Osteoblast (primary cell): ENCODE measurements at places on chromosomes 16 and 17. TPM values are rescaled to one million over a fixed set of nuclear protein-coding genes. Genes with fewer than 3 reads are reported as not detected.
A peak's percentile ranks its signal among the peaks of the same experiment; 100 is the strongest.

Gene GRB7
- total RNA-seq, result under 0.01 and 0.29 TPM in 2 replicates

Gene HBA1
- not detected in 2 replicates for total RNA-seq

Gene ATP2A1
- 0.29 and 0.36 TPM in 2 replicates for total RNA-seq

Gene DCUN1D3
- 26.2 and 33.7 TPM in 2 replicates for total RNA-seq

Gene SNRNP25
- 9.4 and 14.5 TPM in 2 replicates for total RNA-seq

Gene GLIS2
- total RNA-seq, result 5.0 and 5.4 TPM in 2 replicates

Gene SLC5A10
- total RNA-seq, result not detected in 2 replicates

Gene ESRP2
- total RNA-seq, result under 0.01 TPM in 1 of 2 replicates, not detected in the other

Gene KRTAP2-3
- 0.29 TPM in 1 of 2 replicates, not detected in the other for total RNA-seq

Gene CES3
- total RNA-seq, result 0.29 TPM in 1 of 2 replicates, not detected in the other

Gene HOXB13
- total RNA-seq, result not detected in 2 replicates

- DNase-seq, result no peak
These were observed 29.4 kb downstream of the AP2B1 start for GRCh38 chr17:35616536-35616935.

GRCh38 chr17:38601539-38602351 lies 4.0 kb downstream of the SRCIN1 start:
- DNase-seq, result peak; percentile 90

DNA sequence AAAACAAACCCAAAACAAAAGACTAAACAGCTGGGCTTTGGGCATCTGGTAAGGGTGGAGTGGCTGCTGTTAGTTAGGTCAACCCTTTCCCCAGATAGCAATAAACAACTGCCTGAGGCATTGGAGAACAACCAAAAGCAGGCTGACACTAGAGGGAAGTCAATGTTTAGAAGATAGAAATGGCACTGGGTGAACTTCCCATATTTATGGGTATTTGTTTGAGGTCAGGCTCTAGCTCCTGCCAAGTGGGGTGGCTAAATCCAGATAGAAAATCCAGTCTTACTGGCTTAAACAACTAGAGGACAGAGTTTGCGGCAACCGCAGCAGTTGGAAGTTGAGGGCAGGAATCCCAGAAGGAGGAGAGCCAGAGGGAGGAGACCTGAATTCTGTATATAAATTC lies 79.4 kb downstream of the SDK2 start:
- no peak for DNase-seq

DNA sequence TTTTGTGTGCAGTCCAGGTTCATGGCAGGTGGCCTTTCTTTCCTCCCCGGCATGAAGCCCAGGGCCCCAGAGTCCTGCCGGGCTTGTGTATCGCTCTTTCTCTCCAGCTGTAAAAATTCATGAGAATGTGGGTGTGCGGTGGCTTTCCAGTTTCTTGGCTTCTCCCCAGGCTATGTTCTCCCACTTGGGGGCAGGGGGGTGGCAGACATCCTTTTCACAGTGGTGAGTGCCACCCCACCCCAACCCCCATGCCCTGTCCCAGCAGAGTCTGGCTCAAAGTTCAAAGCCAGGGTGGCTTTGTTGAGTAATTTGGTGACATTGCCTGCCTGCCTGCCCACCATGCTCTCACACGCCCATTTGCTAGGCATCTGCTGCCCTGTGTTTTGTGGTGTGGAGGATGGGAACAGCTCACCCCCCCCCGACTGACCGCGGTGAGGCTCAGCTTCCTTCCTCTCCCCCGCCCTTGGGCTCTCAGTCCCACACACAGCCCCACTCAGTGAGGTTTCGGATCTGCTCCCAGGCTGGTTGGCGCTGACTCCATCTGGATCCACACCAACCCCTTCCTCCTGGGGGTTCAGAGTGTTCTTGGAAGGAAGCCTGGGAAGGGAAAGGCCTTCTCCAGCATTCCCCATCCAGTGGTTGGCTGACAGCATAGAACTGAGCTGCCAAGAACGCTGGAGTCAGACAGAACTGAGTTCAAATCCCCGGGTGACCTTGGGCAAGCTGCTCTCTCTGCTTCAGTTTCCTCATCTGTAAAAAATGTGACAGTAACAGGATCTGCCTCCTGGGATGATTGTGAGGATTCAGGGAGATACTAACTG lies 36.0 kb downstream of the CHD9 start:
- DNase-seq, result peak; percentile 80

DNA sequence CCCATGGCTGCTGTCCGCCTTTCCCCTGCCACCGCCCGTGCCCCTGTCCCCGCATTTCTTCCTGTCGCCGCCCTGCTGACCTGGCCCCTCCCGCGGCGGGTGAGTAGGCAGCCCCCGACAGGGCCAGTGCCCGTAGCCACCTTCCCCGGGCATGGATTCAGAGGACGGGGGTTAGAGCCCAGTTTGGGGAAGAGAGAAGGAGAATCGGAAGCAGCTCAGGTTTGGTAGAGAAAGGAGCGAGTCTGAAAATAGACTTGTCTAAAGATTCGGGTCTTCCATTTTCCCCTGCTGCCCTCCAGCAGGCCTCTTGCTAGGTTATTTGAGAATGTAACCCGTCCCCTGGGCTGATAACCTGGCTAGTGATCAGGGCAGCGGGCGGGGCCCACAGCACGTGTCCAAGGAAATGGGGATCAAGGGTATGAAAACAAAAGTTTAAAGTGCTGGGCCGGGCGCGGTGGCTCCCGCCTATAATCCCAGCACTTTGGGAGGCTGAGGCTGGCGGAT lies 7.9 kb upstream of the CLDN9 start:
- DNase-seq, result no peak

- no peak for DNase-seq
These were observed 23.0 kb downstream of the DUS2 start for GRCh38 chr16:68046106-68046505.

- peak; percentile 87 for DNase-seq
These were observed 645 bp upstream of the GFOD2 start for GRCh38 chr16:67719778-67720144.

GRCh38 chr16:84207251-84207650 lies 16.3 kb downstream of the ADAD2 start:
- DNase-seq, result peak; percentile 77

GRCh38 chr17:40602445-40603443 lies 37.5 kb upstream of the CCR7 start:
- no peak for DNase-seq

- DNase-seq, result no peak
These were observed 114.8 kb upstream of the FOXF1 start for GRCh38 chr16:86395477-86395876.

- DNase-seq, result no peak
These were observed 226.4 kb upstream of the MAF start for GRCh38 chr16:79826732-79827475.

DNA sequence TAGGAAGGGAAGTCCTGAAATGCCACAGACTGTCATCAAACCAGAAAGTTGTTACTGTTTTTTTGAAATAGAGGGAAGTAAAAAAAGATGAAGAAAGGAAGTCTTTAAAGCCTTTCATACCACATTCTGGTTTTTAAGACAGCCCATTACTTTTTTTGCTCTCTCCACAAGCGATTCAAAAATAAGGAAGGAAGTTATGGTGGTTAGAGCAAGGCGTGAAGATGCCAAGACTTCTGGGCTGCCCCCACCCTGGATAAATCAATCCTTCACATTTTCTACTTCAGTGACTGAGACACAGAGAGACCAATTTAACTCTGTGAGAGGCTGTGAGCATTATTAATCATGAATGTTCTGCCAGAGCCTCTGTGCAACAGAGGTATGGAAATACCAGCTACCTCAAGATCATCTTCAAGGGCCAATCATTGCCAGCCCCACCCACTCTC lies 82.3 kb upstream of the BCAR1 start:
- DNase-seq, result no peak

DNA sequence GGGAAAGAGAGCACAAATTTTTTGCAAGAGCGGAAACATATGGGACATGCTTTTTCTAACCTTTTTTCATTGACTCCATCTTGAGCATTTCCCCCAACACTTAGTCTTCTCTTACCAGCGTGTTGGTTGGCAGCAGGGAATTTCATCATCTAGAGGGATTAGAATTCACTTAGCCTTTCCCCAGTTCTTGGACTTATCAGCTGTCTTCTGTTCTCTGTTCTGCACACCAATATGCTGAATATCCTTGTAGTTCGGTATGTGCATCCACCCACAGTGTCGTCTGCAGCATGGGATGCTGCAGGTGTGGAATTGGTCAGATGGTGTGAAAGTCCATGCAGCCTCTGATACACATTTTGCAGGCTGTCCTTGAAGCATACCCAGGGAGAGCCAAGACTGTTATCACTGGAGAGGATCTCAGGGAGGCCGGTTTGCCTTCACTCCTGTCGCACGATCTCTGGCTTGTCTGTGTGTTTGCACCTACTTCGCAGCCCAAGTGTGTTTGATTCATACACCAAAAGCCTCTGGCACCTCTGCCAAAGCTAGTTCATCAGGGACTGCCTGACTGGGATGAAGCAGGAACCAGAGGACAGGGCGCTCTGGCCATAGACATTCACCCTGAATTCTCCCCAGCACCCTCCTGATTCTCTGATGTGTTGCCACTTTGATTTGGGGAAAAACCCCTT lies 93.3 kb downstream of the SOCS1 start:
- peak; percentile 46 for DNase-seq

- DNase-seq, result peak; percentile 100
These were observed 8.1 kb downstream of the GLIS2 start for GRCh38 chr16:4323845-4324488.

- peak; percentile 96 for DNase-seq
These were observed 5.2 kb downstream of the USP7 start for GRCh38 chr16:8958344-8959167.

- DNase-seq, result peak; percentile 96
These were observed 284.0 kb downstream of the SEC14L1 start for GRCh38 chr17:77424585-77425344.

DNA sequence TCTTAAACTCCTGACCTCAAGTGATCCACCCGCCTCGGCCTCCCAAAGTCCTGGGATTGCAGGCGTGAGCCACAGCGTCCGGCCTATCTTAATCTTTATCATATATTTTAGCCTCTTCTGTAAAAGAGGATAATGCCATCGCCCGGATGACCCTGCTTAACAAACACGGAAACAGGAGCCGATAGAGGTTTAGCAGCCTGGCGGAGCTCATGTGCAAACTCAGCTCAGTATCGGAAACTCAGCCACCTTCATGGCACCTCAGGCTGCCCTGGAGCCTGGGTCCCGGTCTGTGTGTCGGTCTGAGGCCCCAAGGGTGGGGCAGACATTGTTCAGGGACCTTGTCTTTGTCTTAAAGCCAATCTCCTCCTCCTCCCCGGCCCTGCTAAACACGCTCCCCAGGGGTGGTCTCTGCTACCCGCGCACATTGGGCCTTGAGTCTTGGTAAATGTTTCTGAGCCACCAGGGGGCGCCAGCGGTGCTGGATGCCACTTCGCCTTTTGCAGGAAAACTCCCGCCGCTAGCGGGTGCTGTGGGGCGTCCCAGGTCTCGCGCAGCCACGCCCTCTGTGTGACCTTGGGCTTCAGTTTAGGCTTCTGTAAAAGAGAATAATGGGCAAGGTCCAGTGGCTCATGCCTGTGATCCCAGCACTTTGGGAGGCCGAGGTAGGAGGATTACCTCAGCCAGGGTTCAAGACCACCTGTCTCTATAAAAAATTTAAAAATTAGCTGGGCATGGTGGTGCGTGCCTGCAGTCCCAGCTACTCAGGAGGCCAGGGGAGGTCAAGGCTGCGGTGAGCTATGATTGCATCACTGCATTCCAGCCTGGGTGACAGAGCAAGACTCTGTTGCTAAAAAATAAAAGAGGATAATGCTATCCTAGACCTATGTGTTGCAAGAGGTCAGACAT lies 2.7 kb downstream of the CETP start:
- no peak for DNase-seq

DNA sequence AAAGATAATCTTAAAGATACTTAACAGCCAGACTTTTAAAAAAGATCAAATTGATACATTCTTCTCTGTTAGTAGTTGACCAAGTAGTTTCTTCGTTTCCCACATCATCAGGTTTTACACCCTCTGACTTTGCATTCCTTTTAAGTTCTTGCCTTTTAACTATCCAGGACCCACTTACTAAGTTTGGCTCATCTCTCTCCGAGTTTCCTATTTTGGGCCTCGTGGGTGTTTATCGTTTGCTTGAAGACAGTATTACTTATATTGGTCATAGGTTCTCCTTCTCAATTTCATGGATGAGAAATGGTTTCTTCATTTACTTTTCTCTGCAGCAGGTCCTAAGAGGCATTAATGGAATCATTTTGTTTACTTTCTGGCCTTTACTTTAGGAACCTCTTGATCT lies 43.2 kb downstream of the RPA1 start:
- DNase-seq, result no peak

DNA sequence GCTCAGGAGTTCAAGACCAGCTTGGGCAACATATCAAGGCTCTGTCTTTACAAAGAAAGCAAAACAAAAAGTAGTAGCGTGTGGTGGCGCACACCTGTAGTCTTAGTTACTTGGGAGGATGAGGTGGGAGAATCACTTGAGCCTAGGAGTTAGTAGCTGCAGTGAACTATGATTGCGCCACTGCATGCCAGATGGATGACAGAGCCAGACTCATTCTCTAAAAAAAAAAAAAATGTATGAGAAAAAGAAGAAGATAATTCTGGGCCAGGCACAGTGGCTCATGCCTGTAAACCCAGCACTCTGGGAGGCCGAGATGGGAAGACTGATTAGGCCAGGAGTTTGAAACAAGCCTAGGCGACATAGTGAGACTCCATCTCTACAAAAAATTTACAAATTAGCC lies 28.5 kb downstream of the STAT5B start:
- DNase-seq, result no peak

DNA sequence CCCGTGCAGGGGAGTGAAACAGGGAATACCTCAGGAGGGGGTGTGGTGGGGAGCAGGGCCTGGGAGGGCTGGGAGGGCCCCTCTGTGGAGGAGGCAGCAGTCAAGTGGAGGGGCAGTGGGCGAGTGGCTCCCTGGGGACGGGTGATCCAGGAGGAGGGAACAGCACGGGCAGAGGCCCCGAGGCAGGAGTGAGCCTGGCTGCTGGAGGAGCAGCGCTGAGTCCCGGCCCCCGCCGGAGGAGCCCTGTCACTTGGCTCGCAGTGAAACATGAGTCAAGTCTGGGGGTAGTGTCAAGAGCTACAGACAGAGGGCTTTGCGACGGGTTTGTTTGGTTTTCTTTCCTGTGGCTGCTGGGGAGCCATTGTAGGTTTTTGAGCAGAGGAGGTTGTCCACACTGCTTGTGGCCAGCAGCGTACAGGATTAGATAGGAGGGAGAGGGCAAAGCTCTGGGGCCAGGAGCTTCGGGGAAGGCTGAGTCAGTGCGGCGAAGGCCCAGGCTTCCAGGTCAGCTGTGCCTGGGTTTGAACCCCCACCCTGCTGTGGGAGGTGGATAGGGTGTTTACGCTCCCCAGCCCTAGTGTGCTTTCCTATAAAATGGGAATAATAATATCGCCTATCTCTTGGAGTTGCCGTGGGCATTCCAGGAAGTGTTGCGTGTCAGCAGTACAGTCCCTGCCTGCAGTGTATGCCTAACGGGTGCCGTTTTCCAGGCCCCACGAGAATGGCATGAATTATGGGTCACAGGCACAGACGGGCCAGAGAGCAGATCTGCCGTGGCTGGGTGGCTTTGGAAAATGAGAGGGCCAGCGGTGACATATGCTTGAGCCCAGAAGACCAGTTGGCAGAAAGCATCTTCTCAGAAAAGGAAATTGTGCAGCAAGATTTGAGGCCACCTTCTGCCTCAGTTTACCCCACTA lies 115.9 kb upstream of the CIBAR2 start:
- peak; percentile 99 for DNase-seq
